Uterus (tissue), 4 donors: ENCODE measurements at places on chromosomes 4 and X. TPM values are rescaled to one million over a fixed set of nuclear protein-coding genes. Genes with fewer than 3 reads are reported as not detected.

SMARCA1 gene
- 114 TPM for total RNA-seq

GRCh38 chrX:46739736-46740135 is 19.2 kb downstream of the SLC9A7 start:
- DNase-seq: no peak
- no peaks in the 10 kb centered on the region for H3K36me3 ChIP-seq
- H3K27me3 ChIP-seq: no peaks in the 10 kb centered on the region

GRCh38 chrX:140821280-140821679 is 111.7 kb downstream of the LINC00632 start:
- no peak for DNase-seq
- H3K4me1 ChIP-seq: no peaks in the 10 kb centered on the region
- H3K4me3 ChIP-seq: no peak overlapping the region
- H3K27ac ChIP-seq: no peak overlapping the region

DNA sequence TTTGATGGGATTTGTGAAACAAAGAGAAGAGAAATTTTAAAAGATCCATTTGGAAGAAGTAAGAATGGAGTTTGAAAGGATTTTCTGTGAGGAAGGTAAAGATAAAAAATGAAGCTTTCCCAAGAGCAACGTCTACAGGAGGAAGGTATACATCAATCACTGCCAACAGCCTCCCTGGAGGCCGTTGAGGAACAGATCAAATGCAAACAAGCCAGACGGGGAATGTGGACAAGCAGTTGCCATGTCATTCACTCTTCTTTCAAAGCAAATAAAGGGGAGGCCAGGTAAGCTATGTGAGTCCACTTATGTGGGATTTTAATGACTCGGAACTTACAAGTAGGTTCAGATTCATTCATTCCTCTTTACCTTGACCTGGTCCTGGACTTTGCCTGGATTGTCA is 1020.5 kb upstream of the AGA start:
- H3K27ac ChIP-seq: no peak overlapping the region
- DNase-seq: no peak
- no peaks in the 10 kb centered on the region for H3K4me1 ChIP-seq

DNA sequence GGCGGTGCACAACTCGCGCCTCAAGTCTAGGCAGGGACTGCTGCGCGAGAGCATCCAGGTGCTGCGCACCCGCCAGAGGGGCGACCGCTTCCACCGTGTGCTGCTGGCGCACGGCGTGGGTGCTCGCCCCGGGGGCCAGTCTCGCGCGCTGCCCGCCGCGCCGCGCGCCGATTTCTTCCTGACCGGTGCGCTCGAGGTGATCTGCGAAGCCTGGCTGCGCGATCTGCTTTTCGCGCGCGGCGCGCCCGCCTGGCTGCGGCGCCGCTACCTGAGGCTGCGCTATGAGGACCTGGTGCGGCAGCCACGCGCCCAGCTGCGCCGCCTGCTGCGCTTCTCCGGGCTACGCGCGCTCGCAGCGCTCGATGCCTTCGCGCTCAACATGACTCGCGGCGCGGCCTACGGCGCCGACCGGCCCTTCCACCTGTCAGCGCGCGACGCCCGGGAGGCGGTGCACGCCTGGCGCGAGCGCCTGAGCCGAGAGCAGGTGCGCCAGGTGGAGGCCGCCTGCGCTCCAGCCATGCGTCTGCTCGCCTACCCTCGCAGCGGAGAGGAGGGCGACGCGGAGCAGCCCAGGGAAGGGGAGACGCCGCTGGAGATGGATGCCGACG is 1.3 kb downstream of the CHST7 start:
- H3K27ac ChIP-seq: peak overlapping the region; percentile 65
- H3K27me3 ChIP-seq: no peaks in the 10 kb centered on the region
- no peaks in the 10 kb centered on the region for H3K4me1 ChIP-seq
- peak overlapping the region; percentile 53 for H3K4me3 ChIP-seq
- no peaks in the 10 kb centered on the region for H3K36me3 ChIP-seq

- no peaks in the 10 kb centered on the region for H3K36me3 ChIP-seq
- H3K4me3 ChIP-seq: no peak overlapping the region
- H3K27ac ChIP-seq: no peak overlapping the region
- H3K4me1 ChIP-seq: no peaks in the 10 kb centered on the region
Observed at GRCh38 chr4:137677863-137678262, 145.6 kb upstream of the PCDH18 start.

GRCh38 chrX:73847100-73847499 is 284.1 kb downstream of the CHIC1 start:
- H3K4me3 ChIP-seq: no peak overlapping the region
- no peak overlapping the region for H3K27ac ChIP-seq
- no peaks in the 10 kb centered on the region for H3K4me1 ChIP-seq
- no peaks in the 10 kb centered on the region for H3K27me3 ChIP-seq
- DNase-seq: no peak
- H3K36me3 ChIP-seq: no peaks in the 10 kb centered on the region

UNC5C gene
- total RNA-seq: 3.3 TPM

FOXR2 gene
- not detected for total RNA-seq

DNA sequence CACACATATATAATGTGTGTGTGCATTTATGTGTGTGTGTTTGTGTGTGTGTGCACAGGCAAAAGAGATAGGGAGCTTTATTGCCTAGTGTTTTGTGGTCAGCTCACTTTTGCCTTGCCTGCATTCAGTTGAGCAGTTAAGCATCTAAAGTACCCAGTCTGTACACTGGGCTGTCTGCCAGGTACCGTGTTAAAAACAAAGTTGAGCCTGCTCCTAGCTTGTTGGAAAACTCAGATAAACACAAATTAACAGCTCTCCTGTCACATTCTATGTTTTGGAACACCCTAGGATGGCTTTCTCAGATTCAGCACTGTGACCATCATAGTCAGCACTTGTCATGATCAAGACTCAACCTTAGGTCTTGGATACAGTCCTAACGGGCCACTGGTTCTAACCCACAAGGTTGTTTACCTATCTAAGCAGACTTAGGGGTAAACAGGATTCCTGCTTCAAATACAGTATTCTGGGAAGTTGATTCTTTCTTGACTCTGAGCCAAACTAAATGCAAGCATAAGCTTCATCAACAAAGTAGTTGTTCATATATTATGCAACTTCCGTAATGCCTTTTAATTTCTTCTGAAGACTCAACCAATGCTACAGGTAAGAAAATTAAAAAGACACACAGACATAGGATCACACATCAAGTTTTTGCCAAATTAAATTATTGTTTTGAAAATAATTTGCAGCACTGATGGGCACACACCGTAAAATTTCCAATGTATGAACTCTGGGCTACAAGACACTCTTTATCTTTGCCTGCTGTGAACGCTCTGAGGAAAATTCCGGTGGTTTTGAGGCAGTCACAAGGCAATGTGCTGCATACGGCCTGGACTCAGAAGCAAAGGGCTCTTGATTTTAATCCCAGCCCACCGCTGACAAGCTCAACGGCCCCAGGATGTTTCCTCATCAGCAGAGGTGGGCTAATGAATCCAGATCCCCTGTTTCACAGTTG is 11.3 kb upstream of the CD99 start:
- DNase-seq: no peak
- no peaks in the 10 kb centered on the region for H3K36me3 ChIP-seq
- H3K27me3 ChIP-seq: no peaks in the 10 kb centered on the region
- H3K27ac ChIP-seq: no peak overlapping the region

DNA sequence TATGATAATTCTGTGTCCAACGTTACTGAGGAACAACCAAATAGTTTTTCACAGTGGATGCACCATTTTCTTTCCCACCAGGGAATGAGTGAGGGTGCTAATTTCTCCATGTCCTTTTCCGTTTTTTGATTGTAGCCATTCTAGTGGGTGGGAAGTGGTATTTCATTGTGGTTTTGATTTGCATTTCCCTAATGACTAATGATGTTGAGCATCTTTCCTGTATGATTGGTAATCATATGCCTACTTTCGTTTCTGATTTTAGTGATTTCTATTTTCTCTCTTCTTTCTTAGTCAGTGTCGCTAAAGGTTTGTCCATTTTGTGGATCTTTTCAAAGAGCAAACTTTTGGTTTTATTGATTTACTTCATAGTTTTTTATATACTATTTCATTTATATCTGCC is 32.1 kb upstream of the TEX13D start:
- H3K27ac ChIP-seq: no peak overlapping the region
- H3K4me3 ChIP-seq: no peak overlapping the region

- no peak overlapping the region for H3K27ac ChIP-seq
- no peak overlapping the region for H3K4me3 ChIP-seq
- no peaks in the 10 kb centered on the region for H3K4me1 ChIP-seq
- no peak for DNase-seq
Observed at GRCh38 chrX:17009856-17010625, 63.6 kb downstream of the REPS2 start.

DNA sequence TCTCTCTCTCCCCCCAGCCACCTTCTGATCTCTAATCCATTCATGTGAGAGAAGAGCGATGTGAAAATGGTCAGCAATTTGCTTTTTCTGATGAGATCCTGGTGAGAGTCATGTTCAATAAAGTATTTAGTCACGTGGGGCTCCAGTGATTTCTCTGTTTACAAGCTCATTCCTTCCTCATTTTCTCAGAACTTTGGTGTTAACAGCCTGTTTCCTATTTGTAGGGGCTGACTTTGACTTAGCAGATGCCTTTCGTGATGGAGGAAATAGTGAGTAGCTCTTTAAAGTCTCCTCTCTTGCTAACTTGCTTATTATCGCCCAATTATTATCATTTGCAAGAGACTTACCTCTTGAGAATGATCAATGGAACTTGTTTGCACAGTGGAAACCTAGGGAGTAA is 72.6 kb upstream of the CD99 start:
- no peak overlapping the region for H3K4me3 ChIP-seq
- H3K27ac ChIP-seq: no peak overlapping the region
- no peaks in the 10 kb centered on the region for H3K27me3 ChIP-seq
- H3K36me3 ChIP-seq: no peaks in the 10 kb centered on the region

S100P gene
- 1.3 TPM for total RNA-seq

- H3K4me1 ChIP-seq: no peaks in the 10 kb centered on the region
- no peak for DNase-seq
- no peaks in the 10 kb centered on the region for H3K36me3 ChIP-seq
- no peak overlapping the region for H3K4me3 ChIP-seq
Observed at GRCh38 chrX:110836982-110837381, 41.4 kb upstream of the CHRDL1 start.

DNA sequence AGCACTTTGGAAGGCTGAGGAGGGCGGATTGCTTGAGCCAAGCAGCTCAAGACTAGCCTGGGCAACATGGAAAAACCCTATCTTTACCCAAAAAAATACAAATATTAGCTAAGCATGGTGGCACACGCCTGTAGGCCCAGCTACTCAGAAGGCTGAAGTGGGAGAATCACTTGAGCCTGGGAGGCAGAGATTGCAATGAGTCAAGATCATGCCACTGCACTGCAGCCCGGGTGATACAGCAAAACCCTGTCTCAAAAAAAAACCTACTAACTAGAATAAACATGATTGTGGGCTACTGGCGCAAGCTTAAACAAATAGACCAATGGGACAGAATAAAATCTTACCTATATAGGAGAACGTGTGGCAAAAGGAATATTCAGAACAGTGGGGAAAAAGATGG is 7.3 kb downstream of the CDKL2 start:
- no peaks in the 10 kb centered on the region for H3K4me1 ChIP-seq
- no peaks in the 10 kb centered on the region for H3K27me3 ChIP-seq
- no peak overlapping the region for H3K4me3 ChIP-seq
- H3K36me3 ChIP-seq: no peaks in the 10 kb centered on the region

ACE2 gene
- total RNA-seq: 1.5 TPM

FAM47E gene
- total RNA-seq: 1.2 TPM

- no peak overlapping the region for H3K4me3 ChIP-seq
- H3K27ac ChIP-seq: peak overlapping the region; percentile 58
- no peak for DNase-seq
- no peaks in the 10 kb centered on the region for H3K36me3 ChIP-seq
- no peaks in the 10 kb centered on the region for H3K4me1 ChIP-seq
Observed at GRCh38 chrX:129600981-129601424, 53.8 kb downstream of the APLN start.

DNA sequence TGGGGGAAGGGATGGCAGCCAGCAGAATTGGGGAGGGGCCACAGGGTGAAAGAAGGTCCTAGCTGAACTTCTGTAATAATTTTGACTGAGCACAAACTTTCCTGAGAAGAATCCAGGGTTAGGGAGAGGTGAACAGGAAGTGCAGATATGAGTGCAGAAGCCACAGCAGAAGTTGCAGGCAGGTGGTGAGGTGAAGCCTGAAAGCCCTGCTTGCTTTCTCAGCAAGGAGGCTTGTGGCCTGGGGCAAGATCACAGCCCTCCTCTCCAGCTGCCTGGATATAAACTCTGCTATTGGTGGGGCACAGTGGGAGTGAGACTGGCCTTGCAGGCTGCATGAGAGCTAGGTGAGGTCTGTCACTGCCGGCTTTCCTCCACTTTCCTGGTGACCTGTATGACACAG is 44.1 kb upstream of the UPRT start:
- no peak for DNase-seq
- H3K4me3 ChIP-seq: no peak overlapping the region
- H3K27me3 ChIP-seq: no peaks in the 10 kb centered on the region
- no peak overlapping the region for H3K27ac ChIP-seq
- no peaks in the 10 kb centered on the region for H3K36me3 ChIP-seq
